NCI-H1930 (cell line): ENCODE measurements at places on chromosomes 3 and 15.

GRCh38 chr15:85859671-85860070, 64.9 kb upstream of the KLHL25 start:
- no peak for DNase-seq

DNA sequence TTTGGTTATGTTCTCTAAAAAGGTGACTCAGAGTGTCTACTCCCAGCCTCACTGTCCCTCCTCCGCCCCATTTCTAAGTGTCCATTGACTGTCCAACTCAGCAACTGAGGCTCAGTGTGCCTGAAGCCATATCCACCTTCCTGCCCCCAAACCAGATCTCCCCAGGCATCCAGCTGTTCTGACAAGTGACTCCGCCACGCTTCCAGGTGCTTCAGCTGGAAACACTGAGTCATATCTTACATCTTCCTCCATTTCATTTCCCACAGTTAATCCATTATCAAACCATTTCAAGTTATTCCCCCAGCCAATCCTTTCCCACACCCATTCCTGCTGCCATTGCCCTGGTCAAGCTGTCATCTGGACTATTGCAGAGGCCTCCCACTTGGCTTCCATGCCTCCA, 17.1 kb downstream of the MAGEF1 start:
- DNase-seq: no peak

DNA sequence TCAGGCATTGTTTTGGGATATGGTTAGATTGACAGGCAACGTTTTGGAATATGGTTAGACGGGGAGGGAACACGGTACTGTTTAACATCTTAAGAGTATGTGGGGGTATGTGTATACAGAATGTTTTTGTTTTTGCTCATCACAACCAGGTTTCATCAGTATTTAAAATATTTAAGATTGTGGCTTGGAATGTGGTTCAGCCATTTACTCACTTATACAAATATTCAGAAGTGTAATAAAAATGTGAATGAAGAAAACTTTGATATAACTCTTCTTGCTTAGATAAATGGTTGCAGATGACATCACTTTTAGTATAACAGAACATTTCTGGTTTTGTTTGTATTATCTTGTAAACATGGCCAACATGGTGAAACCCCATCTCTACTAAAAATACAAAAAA, 3.9 kb upstream of the PAK2 start:
- no peak for DNase-seq

DNA sequence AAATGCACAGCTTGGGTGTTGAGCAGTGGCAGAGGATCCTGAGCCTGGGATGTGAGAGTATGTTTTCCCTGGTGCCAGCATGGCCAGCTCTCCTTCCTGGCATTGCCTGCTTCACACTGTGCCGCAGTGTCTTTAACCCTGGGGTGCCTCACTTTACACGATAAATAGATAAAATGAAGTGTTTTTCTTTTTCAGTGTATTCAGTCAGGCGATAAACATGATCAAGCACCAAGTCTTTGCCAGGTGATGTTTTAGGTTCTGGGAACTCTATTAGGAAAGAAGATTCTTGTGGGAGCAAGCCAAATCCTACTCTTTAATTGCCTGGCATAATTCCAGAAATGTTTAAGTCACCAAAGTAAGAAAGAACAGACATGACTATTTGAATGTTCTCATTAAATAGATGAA, 14.0 kb downstream of the ABHD6 start:
- DNase-seq: no peak

DNA sequence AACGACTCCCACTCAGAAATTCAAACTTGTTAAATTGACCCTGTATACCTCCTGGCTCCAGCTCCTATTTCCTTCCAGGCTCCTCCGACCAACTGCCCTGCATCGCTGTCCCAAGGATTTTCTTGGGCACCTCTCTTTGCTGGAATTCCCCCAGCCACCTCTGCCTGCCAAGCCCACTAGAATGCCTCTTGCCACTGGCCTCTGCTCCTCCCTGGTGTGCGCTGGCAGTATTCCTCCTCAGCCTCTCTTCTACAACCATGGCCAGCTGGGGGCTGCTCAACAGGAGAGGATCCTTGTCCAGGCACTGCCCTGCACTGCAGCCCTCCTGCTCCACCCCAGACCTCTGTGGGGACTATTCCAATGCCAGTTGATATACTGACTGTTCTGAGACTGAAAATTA, 7.4 kb downstream of the WNT7A start:
- DNase-seq: no peak

- no peak for DNase-seq
These were observed 2.1 kb downstream of the RIOX2 start for GRCh38 chr3:97970156-97970555.

DNA sequence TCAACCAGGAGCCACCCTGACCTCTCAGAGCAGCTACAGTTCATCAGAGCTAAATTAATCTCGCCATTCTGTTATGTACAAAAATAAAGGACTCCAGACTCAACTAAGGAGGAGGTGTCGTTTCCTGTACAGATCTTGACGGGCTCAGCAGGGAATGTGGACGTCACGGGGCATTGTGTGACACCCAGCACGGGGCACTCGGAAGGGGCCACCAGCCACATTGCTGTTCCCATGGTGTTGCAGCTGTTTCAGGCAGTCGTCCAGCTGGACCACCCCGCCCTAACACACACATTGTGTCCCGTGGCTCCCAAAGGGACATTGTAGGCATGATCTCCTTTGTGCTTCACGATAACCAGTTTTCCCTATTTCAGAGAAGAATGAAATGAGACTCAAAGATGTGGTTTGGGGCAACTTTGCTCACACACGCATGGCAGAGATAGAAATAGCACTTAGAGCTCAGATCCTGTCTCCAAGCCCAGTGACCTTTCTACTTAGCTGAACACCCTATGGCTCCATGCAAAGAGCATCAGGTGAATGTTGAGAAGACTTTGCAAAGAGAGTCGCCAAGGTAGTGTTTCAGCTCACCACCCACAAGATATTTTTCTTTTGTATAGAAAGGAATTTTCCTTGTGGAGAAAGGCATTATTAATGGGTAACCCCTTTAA, 5.5 kb downstream of the SSUH2 start:
- DNase-seq: no peak

DNA sequence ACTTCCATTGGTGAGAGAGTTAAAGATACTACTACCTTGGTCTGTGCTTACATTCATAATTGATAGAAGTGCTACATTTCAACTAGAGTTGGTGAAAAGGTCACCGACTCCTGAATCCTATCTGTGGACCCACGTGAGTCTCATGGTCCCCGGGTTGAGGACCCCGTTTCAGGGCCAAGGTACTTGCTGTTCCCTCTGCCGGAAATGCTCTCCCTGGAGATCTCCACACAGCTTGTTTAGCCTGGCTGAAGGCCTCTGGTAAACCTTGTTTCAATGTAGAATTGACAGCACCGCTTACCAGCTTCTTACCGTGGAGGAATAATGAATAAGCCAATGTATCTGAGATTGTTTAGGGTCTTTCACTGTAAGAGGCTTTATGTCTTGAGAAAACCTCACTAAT, 226.0 kb upstream of the GOLGA6L4 start:
- no peak for DNase-seq

DNA sequence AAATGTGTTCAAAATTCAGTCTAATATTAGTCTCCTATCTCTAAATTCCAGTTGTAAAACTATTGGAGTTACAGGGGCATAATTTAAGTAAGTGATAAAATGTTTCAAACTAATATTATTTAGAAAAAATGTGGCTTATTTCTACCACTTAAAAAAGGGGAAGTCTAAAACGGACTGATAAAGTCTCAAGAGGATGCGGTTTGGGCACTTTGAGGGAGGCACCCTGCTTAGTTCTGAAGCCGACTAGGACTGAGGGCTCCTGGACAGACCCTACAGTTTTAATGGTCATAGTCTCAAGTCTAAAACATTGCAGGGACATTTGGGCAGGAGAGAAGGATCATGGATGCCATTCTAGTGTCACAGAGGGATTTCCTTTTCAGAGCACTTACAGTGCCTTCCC, 566.3 kb downstream of the NR2F2 start:
- DNase-seq: no peak

DNA sequence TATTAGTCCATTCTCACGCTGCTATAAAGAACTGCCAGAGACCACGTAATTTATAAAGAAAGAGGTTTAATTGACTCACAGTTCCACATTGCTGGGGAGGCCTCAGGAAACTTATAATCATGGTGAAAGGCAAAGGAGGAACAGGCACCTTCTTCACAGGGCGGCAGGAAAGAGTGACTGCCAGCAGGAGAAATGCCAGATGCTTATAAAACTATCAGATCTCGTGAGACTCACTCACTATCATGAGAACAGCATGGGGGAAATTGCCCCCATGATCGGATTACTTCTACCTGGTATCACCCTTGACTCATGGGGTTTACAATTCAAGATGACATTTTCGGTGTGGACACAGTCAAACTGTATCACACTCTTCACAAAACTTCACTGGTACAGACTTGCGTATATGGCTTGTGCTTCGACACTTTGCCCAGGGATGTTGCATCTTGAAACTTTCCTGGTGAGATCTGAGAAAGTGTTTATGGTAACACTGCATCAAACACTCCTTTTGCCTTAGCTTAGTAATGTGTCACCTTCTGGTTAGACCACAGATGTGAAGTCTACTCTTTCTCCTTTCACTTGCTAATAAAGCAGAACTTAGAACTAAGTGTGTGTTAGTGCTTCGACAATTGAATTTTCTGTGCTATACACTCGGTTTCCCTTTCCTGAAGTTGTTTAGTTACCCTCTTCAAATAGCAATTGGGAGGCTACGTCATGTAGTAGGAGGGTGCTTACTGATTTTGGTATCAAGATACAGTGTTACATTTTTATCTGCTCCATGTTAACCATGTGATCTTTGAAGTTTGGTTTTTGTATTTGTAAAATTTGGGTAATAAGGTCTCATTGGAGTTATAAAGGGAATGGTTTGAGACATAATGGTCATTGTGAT, 185.7 kb downstream of the LPP start:
- no peak for DNase-seq

DNA sequence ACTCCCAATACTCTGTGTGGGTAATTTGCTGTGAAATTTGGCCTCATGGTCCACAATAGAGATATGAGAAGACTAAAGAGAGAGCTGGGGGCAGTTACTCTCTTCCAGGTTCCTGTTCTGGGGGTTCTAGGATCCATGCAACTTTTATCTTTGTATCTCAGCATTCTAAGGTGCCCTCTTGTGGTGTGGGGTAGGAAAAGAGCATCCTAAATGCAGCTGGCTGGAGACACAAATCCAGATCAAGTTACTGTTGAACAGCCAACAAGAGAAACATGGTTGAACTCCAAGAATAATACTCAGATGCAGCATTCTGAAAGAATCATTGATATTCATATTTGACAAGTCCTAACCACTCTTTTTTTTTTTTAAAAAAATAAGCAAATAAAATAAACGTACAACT, 238.2 kb downstream of the GREM1 start:
- DNase-seq: no peak

GRCh38 chr15:82698711-82699345, 10.8 kb downstream of the AP3B2 start:
- DNase-seq: no peak

DNA sequence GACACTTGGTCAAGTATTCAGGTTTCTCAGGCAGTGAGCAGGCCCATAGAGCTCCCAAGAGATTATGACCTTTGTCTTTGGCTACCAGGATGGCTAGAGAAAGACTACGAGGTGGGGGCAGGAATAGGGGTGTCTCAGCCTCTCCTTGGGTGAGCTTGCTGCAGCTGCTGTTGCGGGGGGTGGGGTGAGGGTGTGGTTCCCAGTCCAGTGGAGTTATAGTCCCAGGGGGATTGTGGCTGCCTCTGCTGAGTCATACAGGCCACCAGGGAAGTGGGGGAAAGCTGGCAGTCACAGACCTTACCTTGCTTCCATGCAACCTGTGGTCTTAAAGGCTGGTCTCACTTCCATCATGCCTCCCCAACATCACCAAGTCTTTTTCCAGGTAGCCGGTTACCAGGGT, 31.7 kb downstream of the ATP2C1 start:
- DNase-seq: no peak

GRCh38 chr15:92365906-92366305, 27.8 kb upstream of the ST8SIA2 start:
- no peak for DNase-seq

DNA sequence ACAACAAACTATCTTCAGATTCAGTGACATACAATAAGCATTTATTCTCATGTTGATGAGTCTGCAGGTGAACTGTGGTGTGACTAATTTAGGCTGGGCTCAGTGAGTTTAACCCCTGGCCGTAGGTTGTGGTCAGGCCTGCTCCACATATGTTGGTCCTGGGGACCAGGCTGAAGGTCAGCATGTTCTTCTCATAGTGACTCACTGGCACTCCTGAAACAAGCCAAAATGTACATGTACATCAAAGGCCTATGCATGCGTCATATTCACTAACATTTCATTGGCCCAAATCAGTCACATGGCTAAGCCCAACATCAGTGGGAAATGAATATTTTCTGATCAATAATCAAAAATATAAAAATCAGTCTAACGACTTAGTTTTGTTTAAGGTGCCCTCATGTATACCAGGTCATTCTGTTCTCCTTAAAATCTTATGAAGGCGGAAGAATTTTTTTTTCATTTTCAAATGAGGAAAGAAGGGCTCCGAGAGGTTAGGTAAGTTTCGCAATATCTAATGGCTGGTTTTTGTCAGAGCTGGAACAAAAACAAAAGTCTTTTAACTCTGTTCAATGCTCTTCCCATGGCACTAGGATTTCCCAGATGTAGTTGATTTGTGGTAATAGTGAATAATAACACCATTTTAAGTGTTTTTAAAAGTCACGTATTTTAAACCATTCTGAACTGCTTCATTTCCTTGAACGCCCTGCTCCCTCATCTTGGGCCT, 148.5 kb downstream of the MFSD1 start:
- no peak for DNase-seq

GRCh38 chr15:86183596-86184491, 104.2 kb downstream of the AGBL1 start:
- no peak for DNase-seq

GRCh38 chr3:119326976-119327375, 32.8 kb downstream of the ARHGAP31 start:
- DNase-seq: no peak

GRCh38 chr3:117761703-117762620, 1052.4 kb downstream of the TUSC7 start:
- DNase-seq: no peak

DNA sequence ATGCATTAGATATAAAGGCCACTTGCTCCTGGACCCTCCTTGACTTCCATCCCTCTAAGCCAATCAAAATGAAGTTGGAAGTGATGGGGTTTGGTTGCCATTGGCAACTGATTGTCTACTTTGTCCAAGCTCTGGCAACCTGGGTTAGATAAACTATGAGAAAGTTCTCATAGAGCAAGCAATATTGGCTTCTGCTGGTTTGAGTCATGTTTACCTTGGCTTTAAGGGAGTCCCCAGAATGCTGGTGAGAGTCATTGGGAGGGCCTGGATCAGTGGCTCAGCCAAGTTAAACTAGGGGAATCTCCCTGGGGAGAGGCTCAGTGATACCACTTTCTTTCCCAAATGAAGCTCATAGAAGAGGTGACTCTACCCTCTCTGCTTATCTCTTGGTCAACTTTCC, 176.3 kb upstream of the ROPN1 start:
- no peak for DNase-seq

- no peak for DNase-seq
These were observed 52.1 kb upstream of the MYRIP start for GRCh38 chr3:39757307-39757706.

DNA sequence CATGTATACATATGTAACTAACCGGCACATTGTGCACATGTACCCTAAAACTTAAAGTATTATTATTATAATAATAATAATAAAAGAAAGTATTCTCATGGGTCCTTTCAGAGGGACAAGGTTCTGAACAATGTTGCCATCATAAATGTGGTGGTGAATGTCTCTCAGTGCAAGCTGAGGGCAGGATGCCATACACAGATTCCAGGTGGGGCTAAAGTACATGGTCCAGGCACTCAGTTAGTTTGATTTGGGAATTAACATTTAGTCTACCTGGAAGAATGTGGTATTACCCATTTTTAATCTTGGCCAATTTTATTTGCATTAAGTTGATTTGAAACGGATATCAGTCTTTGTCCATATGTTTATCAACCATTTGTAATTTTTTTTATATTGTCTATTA, 24.5 kb downstream of the PDE8A start:
- DNase-seq: no peak
